Fibroblast of pulmonary artery (primary cell): ENCODE measurements at places on chromosomes 3 and 15.

GRCh38 chr15:40329804-40330203, 6.3 kb downstream of the INAFM2 start:
- peak; percentile 44 for DNase-seq

DNA sequence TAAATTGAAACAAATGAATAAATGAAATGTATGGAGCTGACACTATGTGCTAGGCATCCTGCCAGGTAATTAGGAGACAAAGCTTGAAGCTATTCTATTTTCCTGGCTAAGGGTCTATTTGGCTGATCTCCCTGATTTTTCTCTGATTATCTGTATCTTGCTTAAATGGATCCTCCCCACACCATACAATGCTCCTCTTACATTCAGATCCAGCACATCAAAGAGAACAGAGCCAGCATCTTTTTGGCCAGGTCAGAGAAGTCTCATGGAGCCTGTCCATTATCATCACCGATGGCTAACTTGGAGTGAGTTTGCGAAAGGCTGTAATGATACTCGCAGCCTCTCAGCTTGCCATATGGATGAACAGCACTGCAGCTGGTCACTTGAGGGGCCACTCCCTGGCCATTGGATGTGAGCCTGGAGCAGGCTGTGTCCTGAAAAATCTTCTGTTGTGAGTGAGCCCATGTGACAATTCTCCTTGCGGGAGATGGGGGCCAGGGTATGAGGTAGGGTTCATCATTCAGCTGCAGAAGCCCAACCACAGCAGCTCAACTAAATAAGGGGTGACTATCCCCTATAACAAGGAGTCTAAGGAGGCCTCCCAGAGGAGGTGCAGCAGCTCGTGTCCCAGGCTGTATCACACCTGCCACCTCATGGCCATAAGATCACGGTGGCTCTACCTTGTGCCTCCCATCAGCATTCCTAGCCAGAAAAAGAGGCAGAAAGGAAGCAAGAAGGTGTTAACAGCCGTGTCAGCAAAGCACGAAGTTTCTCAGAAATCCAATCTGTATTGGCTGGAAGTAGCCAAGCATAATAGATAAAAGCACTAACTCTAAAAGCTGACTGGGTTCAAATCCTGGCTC, 69.3 kb upstream of the ST8SIA2 start:
- DNase-seq, result no peak

DNA sequence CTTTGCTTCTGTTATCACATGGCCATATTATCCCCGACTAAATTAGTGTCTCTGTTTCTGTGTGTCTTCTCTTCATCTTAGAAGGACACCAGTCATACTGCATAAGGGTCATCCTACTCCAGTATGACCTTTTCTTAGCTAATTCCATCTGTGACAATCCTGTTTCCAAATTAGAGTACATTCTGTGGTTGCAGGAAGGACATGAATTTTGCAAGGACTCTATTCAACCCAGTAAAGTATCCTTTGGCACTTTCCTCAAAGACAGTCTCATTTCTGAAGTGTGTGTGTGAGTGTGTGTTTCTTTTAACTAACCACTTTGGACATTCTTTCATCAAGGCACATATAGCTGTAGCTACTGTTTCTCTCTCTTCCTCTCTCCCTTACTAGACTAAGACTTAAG, 15.2 kb upstream of the MME start:
- DNase-seq, result peak; percentile 23

- DNase-seq, result peak; percentile 86
Observed at GRCh38 chr3:179652447-179653095, at the start of gene USP13. Gene USP13 (plus strand): TSS chr3:179653040. CDS start chr3:179653226, 186 bp downstream.

DNA sequence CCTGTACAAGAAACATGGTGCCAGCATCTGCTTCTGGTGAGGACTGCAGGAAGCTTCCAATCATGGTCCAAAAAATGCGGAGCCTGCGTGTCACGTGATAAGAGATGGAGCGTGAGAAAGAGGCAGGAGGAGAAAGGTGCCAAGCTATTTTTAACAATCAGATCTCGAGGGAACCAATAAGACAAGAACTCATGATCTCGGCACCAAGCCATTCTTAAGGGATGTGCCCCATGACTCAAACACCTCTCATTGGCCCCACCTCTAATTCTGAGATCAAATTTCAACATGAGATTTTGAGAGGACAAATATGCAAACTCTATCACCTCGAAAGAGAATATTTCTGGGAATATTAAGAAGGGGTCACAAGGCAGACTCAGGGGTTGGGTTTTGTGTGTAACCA, 107.2 kb downstream of the PYDC2 start:
- DNase-seq, result no peak

- DNase-seq, result no peak
Observed at GRCh38 chr15:100253640-100254039, 88.1 kb downstream of the ADAMTS17 start.

- no peak for DNase-seq
Observed at GRCh38 chr3:18870642-18871041, 277.7 kb upstream of the KCNH8 start.

DNA sequence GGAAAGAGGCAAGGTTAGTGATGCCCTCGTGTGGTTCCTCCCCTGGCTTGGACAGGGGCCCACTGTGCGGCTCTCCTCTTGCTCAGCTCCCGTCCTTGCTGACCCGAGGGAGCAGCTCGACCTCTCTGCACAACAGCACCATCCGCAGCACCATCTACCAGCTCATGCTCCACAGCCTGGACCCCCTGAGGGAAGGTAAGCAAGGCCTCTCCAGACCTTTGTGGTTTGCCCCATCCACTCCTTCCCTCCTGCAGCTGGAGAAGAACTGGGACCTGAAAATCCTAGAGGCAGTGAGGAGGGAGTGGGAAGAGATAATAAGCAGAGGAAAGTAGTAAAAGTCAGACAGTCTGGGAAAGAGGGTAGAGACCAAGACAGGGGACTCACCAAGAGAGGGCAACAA, 17.8 kb downstream of the SLC24A1 start:
- no peak for DNase-seq
